Activated naive CD4-positive, alpha-beta T cell treated with anti-CD3 and anti-CD28 coated beads, Interleukin-2, amount 50 U/mL, for 16 hours (primary cell): ENCODE measurements at places on chromosomes 7 and 10.

GRCh38 chr10:84196083-84196482 is 1.7 kb downstream of the CDHR1 start:
- no peak for DNase-seq

GRCh38 chr10:122476333-122476695 is 15.0 kb downstream of the HTRA1 start:
- no peak for DNase-seq

GRCh38 chr7:95376632-95377400 is 19.4 kb downstream of the PON3 start:
- no peak for DNase-seq

GRCh38 chr7:4133491-4134044 is 548.5 kb upstream of the FOXK1 start:
- DNase-seq = no peak

- DNase-seq = no peak
These were observed 10.9 kb downstream of the CTTNBP2 start for GRCh38 chr7:117862378-117862777.

DNA sequence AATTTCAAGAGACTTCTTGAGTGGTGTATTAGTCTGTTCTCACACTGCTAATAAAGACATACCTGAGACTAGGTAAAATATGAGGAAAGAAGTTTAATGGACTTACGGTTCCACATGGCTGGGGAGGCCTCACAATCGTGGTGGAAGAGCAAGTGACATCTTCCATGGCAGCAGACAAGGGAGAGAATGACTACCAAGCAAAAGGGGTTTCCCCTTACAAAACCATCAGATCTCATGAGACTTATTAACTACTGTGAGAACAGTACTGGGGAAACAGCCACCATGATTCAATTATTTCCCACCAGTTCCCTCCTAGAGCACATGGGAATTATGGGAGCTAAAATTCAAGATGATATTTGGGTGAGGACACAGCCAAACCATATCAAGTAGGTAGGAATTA is 150.5 kb downstream of the PCDH15 start:
- no peak for DNase-seq
